Inflammatory macrophage treated with lipopolysaccharide for 4 hours (primary cell): ENCODE measurements at places on chromosomes 6 and 20.

- no peak for DNase-seq
Observed at GRCh38 chr6:37523412-37523811, 23.7 kb upstream of the CCDC167 start.

GRCh38 chr6:54291738-54292137 is 16.5 kb upstream of the TINAG start:
- DNase-seq: no peak

- no peak for DNase-seq
Observed at GRCh38 chr6:45138765-45139164, 189.4 kb upstream of the RUNX2 start.

GRCh38 chr6:170347091-170347490 is 40.5 kb downstream of the FAM120B start:
- DNase-seq: no peak

DNA sequence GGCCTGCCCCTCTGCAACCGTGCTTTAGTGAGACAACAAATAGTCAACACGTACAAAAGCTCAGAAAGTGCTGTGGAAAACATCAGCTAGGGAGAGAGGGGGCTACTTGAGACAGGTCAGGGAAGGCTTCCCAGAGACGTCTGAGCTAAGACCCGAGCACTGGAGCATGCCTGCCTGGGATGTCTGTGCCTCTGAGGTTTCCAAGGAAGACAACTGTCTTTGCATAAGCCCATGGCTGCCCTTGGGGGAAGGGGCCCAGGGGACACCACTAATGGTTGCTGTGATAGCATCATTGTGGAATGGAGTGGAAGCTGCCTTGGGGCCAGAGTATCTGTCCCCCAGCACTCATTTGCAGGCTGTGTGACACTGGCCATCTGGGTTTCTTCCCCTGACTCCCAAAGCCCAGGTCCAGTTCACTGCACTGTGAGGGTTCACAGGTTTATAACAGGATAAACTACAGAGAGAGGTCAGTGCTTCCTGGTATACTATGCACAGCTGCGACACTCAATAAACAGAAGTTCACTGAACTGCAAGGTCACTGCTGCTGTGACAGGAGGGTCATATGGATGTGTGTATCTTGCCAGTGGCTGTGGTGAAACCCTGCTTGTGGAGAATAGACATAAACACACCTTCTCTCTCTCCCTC is 1.5 kb upstream of the ARFGEF2 start:
- peak; percentile 62 for DNase-seq

DNA sequence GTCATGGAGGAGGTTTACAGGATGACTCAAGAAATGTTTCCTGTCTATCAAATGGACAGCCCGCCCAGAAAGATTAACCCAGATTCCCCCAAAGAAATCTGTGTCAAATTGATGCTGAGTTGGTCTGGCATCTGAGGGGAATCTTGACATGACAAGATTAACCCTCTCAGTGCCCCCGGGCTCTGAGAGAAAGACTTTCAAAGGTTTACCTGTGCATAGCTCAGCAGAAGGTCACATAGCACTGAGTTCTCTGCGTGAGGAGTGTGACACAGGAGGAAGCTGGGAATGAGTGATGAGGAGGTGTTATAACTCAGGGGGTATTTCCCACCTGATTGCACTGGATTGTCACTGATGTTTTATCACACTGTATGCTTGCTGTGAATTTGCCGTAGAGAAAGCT is 601.2 kb downstream of the DHX35 start:
- no peak for DNase-seq

DNA sequence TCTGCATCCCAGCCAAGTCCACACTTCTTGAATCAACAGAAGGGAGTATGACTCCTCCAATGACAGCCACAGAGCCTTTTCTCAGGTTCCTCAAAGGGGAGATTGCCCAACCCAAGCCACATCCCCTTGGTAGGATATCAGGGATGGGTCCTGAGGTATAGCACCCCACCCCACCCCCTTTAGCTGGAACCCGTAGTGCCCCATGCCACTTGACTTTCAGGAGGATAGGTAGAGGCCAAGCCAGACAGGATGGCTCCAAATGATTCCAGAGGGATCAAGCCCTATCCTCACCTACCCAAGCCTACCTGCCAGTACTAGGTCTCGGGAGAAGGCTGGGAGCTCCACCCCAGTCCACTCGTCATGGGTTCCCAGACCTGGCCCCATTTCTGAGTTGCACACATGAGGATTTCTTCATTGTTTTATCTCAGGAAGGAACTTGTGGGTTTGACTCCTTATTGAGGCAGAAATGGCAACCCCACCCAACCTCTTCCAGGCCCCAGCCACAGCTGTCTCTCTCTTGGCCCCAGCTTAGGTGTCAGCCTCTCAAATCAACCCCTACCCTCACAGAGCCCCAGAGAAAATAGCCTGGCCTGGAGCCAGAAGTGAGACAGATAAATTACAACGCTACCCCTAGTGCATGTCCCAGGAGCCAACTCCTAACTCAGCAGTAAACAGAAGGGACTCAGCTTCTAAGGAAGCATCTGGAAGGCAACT is 3.6 kb downstream of the CCND3 start:
- DNase-seq: peak; percentile 73

- DNase-seq: no peak
Observed at GRCh38 chr6:9704989-9705388, 709.9 kb downstream of the TFAP2A start.

DNA sequence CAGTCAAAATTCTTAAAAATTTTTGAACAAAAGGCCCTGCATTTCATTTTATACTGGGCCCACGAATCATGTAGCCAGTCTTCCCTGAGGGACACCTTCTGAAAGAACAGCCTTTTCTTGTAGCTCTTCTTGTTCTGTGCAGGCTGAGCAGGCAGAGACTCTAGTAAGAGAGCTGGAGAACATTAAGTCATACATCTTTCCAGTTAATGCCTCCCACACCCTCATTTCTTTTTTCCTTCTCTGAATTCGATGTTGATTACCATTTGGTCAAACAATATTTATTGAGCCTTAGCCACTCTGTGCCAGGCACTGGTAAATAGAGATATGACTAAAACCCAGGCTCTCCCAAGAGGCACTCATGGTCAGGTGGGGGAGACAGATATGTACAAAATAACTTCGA is 33.6 kb downstream of the METTL24 start:
- no peak for DNase-seq

GRCh38 chr20:14865169-14865568 is 527.8 kb upstream of the FLRT3 start:
- DNase-seq: no peak

DNA sequence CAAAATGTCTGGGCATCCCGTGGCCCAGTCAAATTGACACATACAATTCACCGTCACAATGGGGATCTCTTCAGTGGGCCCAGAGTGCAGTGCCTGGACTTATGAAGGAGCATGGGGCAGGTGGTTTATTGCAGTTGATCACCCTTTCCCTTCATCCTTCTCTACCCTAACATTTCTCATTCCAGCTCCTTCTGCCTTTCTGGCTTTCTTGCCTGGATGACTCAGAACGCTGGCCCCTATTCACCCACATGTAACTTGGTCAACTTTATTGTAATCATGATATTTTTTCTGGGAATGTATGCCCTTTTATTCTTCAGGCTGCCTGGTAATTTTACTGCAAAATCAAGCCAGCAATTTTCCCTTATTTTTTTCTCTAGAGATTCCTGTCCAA is 179.9 kb upstream of the DTNBP1 start:
- DNase-seq: no peak

DNA sequence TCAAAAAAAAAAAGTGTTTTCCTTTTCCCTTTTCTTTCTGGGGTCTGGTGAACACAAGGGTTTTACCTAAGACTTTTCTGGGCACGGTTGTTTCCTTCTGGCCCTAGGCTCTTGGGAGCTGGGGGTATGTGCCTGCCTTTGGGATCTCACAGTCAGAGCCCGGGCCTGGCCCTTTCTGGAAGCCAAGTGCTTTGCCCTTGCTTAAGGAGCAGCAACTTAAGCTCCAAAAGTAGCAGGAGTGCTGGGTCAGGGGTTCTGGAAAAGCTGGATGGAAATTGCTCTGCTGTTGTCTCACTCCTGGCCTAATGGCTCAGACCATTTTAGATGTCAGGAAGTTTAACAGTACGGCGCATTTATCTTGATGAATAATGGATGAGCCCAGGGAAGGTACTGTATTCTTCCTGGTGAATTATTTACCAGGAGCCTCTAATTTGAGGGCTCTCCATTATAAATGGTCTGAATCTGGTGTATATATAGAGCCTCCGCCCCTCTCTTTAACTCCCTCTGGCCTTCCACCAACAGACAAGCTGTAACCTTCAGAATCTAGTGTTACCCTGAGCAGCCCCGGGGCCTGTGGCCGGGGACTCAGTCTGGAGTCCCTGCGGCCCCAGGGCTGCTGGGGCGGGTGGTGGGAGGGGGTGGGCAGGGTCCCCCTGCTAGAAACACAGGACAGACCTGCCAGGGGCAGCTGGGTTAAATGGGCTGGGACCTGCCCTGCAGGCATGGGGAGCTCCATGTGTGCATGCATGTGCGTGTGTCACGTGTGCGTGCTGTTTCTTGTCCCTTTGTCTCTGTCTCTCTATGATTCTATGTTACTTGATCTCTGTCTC is 37.5 kb downstream of the PTK7 start:
- DNase-seq: no peak

DNA sequence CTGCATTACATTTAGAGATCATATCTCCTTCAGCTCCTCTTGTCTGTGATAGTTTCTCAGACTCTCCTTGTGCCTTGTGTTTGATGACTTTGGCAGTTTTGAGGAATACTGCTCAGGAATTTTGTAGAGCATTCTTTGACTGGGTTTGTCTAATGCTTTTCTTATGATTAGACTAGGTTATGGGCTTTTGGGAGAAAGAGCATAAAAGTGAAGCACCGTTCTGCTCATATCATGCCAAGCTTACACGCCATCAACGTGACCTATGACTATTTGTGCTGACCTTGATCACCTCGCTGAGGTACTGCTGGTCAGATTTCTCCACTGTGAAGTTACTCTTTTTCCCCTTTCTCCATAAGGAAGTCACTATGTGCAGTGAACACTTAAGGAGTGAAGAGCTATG is 256.0 kb downstream of the LY86 start:
- no peak for DNase-seq

GRCh38 chr20:22055981-22056380 is 350.5 kb downstream of the PAX1 start:
- DNase-seq: no peak

- DNase-seq: no peak
Observed at GRCh38 chr6:70280400-70280853, 22.5 kb downstream of the COL9A1 start.

GRCh38 chr6:29631860-29632731 is 887 bp downstream of the GABBR1 start:
- no peak for DNase-seq

DNA sequence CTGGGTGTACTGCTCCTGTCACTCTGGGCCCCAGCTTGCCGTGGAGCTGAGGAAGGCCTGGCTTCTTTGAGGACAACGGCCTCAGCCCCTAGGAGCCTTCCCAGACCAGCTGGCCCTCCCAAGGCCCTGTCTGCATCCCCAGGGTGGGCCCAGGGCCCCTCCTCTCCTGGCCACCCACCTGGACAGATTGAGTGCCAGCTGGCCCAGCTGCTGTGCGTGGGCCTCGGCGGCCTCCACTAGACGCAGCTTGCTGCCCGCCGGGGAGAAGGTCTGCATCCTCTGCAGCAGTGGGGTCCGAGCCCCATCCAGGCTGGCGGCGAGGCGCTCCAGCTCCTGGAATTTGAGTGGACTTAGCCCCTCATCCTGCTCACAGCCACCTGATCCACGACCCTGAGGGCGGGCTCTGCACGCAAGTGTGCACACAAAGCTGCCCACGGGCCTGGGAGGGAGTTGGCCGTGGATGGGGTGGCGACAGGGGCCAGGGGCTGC is 14.4 kb downstream of the ADRM1 start:
- DNase-seq: no peak

- DNase-seq: no peak
Observed at GRCh38 chr6:22239261-22239921, 57.4 kb downstream of the PRL start.

DNA sequence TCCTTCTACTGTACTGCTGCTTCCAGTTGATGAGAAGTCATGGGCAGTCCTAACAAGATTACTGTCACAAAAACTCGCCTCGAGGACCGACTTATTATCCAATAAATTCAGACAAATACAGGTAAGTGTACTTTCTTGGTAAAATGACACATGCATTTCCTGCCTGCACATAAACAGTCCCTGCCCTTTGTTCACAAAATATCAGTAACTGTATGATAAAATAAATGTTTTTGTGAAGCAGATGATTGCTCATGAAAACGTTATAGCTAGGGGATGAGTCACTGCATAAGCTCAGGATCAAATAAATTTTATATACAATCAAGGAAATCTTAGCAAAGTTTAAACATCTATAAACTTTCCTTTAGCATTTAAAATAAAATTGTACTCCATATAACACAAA is 164.5 kb upstream of the RIPOR2 start:
- DNase-seq: no peak

- peak; percentile 24 for DNase-seq
Observed at GRCh38 chr20:57672164-57672563, 37.7 kb downstream of the PMEPA1 start.

GRCh38 chr6:33430334-33430733 is 10.5 kb downstream of the SYNGAP1 start:
- no peak for DNase-seq

DNA sequence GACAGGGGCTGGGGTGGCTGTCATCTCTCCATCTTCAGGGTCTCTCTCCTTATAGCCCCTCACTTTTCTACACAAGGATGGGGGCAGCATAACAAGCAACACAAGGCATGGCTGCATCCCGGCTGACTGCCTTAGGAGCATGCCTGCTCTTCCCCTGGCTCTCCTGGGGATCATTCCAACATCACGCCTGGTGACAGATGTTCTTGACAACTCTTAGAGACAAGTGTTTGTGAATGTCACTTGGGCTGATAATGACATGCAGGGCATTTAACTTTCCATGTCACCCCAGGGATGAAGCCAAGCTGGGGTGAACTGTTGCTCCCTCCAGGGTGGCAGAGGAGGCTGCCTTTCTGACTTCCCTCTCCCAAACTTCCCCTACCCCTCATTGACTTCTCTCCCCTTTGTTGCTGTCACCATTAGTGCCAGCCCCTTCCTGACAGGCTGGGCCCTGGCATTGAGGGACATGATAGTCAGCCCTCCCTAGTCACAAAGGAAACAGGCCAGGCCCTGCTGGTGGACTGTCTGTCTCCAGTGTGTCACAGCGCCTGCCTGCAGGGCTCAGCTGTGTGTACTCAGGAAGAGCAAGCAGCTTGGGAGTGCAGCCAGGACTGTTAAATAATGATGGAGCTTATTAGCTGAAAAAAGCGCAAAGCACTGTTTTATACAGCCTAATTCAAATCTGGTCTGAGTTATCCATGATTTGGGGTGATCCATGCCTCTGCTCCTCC is 161.8 kb downstream of the LRFN2 start:
- no peak for DNase-seq

DNA sequence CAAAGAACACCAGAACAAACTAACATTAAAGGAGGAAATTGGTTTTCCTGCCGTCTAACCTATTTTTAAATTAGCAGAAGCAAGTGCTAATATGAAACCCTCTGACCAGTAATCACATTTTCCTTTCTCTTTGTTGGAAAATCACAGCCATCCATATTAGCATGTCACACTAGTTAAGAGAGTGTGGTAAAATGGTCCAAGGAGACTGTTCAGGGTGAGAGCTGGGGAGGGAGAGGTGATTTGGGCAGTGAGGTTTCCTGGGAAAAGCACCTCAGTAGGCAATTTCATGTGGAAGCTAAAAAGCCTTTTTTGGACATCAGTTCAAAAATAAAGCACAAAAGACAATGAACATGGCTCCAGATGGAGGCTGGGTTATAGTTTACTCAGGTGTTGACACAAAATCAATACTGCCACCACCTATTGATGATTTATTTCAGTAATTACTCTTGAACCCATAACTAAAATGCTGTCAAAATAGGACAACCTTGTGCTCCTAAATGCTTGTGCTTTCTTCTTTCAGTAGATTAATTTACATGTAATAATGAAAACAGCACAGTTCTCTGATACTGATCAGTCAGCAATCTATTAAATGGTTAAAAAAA is 333.2 kb downstream of the SAMD5 start:
- DNase-seq: no peak

- no peak for DNase-seq
Observed at GRCh38 chr20:48198929-48199451, 413.7 kb upstream of the SULF2 start.
